Activated CD4-positive, alpha-beta memory T cell treated with anti-CD3 and anti-CD28 coated beads for 36 hours (primary cell): ENCODE measurements at places on chromosomes 1 and 21. TPM values are rescaled to one million over a fixed set of nuclear protein-coding genes. Genes with fewer than 3 reads are reported as not detected.

DNA sequence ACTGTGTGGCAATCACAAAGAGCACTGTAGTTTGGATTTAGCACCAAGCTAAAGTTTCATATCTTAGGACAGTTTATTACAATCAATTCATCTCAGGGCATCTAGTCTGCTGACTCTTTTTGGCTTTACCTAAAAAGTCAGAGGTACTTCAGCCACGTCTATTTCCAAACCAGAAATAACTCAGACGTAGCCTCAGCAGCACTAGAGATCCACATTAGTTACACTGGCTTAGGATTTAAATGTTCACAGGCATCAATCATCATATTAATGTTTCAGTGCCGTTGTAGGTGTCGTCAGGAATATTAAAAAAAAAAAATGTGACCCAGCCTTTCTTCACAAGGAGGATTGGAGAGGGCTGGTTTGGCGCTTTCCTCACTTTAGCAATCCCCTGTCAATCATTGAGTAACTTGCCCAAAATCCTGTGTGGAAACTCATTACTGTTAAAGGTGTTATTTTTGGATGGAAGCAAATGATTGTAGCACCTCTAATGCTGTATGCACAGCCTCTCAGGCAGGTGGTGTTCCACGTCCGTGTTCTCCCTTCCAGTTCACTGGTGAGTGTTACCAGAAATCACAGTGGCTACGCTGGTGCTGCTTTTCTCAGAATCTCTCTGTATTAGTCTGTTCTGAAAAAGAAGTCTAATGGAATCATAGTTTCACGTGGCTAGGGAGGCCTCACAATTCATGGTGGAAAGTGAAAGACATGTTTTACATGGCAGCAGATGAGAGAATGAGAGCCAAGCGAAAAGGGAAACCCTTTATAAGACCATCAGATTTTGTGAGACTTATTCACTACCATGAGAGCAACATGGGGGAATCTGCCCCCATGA is 45.4 kb downstream of the NEK7 start:
- peak; percentile 75 for DNase-seq

GRCh38 chr1:185045814-185046492 is 595 bp downstream of the RNF2 start:
- peak; percentile 45 for DNase-seq

DNA sequence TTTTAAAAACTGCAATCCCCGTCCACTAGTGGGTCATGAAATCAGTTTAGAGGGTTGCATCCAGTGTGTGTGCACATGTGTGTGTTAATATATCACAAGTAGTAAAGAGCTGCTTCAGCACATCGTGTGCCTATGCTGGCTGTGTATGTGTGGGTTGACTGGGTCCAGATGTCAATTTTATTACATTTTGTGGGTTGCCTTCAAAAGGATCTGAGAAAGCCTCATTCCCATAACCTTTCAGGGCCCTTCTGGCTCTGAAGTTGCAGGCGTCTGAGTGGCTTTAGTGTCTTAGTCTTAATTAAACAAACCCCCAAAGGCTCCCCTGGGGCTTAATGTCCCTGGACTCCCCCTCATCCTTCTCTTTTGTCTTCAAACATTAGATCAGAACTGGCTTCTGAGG is 19.8 kb downstream of the PLA2G2D start:
- DNase-seq = no peak

DENND2D gene
- 156 TPM for total RNA-seq
